ENCODE measurements at places on chromosomes 2 and 18. TPM values are rescaled to one million over a fixed set of nuclear protein-coding genes. Genes with fewer than 3 reads are reported as not detected.

DNA sequence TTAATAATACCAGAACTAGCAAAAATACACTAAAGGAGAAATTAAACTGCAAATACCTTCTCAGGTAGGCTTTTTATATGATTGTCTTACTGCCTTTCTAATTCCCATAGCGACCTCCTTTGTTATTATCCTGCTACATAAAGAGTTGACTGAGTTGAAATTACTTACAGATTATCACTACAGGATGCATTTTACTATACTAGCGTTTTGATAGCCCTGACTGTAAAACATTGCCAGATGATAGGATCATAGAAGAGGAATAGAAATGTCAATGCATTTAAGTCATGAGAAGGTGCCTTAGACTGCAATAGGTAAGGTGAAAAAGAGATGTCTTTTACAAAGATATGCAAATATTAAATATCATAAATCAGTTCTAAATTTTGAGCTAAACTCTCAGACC is 639.7 kb downstream of the NRXN1 start:
- H3K36me3 ChIP-seq = no peaks in the 10 kb centered on the region
- no peak overlapping the region for H3K4me3 ChIP-seq
- H3K27me3 ChIP-seq = peaks cover 3% of the 10 kb centered on the region
- no peak for DNase-seq

DNA sequence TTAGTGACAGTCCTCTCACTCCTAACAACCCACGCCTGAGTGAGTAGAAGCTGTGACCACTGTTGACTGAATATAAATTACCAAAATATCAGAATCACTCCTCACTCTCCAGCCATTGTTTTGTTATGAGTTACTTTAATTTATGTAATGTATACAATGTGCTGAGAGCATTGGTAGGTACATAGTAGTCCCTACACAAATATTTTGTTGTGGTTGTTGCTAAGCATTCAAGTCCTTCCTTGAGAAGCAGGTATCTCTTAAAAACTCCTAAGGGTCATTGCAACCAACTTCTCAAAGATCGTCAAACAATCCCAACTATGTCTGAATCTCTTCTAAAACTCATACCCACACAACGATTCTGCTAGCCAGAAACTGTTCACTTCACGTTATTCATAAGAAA is 476.8 kb upstream of the TNP1 start:
- no peaks in the 10 kb centered on the region for H3K36me3 ChIP-seq
- no peak overlapping the region for H3K27ac ChIP-seq

DNA sequence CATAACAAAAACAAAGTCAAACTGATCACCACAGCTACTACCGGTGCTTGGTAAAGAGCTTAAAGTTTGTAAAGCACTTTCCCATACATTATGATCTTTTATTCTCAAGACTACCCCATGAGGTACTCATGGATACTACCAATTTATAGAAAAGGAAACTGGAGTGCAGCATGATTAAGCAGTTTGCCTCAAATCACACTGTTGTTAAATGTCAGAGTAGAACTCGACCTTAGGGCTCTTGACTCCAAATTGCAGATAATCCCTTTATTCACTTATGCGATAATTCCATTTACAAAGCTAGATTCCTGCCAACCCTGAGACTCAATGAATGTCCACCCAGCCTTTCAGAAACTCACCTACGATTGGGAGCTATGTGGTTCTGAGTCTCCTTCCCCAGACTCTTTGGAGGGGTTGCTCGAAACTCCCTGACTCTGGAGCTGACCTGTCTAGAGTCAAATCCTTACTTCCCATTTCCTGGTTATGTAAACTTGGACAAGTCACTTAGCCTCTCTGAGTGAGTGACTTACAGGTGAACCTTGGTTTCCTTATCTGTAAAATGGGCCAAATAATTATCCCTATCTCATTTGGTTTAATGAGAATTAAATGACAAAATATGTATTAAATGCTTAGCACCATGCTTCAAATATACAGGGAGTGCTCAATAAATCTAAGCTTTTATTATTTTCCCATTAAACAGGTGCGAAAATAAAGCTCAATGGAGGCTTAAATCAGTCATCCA is 47.4 kb downstream of the PSD4 start:
- no peaks in the 10 kb centered on the region for H3K36me3 ChIP-seq
- no peak for DNase-seq
- no peak overlapping the region for H3K4me3 ChIP-seq
- peaks cover 16% of the 10 kb centered on the region for H3K4me1 ChIP-seq
- no peak overlapping the region for H3K27ac ChIP-seq

CNOT11 gene
- 74.8 TPM for total RNA-seq

DNA sequence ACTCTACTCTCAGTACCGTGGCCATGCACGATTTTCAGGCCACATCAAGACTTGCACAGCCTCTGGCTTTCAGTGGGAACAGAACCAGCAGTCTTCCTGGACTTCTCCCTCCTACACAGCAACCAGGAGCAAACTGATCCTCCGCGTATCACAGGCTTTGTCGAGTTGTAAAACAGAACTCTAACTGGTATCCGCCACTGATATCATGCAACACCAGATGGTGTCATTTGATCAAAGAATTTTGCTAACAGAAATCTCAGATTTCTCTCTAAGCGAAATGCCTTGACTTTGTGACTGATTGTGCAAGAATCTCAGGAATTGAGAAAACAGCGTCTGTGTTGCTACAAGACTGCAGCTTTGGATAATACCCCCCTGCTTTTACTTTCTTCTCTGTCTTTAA is 85.7 kb downstream of the COPS8 start:
- H3K4me3 ChIP-seq = no peak overlapping the region
- no peaks in the 10 kb centered on the region for H3K36me3 ChIP-seq
- H3K27ac ChIP-seq = no peak overlapping the region
- peaks cover 14% of the 10 kb centered on the region for H3K27me3 ChIP-seq

- peaks cover 11% of the 10 kb centered on the region for H3K27me3 ChIP-seq
- no peaks in the 10 kb centered on the region for H3K36me3 ChIP-seq
- H3K27ac ChIP-seq = no peak overlapping the region
- H3K4me1 ChIP-seq = peaks cover 5% of the 10 kb centered on the region
- DNase-seq = no peak
Observed at GRCh38 chr18:76691800-76692199, 130.6 kb upstream of the ZNF236 start.

DNA sequence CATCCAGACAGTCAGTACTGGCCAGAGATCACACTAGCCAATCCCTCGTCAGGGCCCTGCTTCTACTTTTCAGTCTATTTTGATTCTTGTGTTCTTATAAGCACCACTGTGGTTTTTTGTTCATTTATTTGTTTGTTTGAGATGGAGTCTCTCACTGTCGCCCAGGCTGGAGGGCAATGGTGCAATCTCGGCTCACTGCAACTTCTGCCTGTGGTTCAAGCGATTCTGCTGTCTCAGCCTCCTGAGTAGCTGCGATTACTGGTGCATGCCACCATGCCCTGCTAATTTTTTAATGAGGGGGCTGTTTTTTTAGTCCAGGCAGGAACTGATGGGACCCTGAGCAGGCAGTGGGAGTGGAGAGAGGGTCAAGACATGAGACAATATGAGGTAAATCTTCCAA is 64.9 kb upstream of the KIF5C start:
- no peak overlapping the region for H3K4me3 ChIP-seq
- H3K27ac ChIP-seq = no peak overlapping the region
- H3K36me3 ChIP-seq = no peaks in the 10 kb centered on the region
- DNase-seq = no peak

DNA sequence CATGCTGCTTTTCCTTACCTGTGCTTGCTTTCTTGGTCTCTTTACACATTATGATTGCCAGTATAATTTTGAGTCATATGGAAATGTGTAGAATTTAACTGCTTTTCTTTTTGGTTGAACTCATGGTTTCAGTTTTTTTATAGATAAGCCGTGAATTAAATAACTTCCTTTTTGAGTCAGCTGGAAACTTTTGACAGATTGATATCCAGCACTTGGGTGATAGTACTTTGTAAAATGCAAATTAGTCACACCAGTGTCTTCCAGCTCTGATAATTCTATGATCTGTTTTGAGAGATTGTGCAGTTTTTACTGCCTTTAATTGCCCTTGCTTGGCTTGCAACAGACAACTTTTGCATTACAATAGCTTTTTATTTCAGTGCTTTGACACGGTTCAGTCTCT is 86.4 kb downstream of the NCOA1 start:
- peak overlapping the region; percentile 65 for H3K27ac ChIP-seq
- no peak for DNase-seq
- no peaks in the 10 kb centered on the region for H3K27me3 ChIP-seq
- H3K4me3 ChIP-seq = no peak overlapping the region
- H3K4me1 ChIP-seq = peaks cover 34% of the 10 kb centered on the region

DNA sequence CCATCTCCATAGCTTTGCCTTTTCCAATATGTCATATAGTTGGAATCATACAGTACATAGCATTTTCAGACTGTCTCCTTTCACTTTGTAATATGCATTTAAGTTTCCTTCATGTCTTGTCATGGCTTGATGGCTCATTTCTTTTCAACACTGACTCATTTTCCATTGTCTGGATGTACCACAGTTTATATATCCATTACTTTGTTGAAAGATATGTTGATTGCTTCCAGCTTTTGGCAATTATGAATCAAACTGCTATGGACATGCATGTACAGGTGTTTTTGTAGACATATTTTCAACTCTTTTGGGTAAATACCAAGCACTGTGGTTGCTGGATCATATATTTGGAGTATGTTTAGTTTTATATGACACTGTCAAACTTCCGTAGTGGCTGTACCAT is 26.3 kb downstream of the ACSL3 start:
- no peak overlapping the region for H3K27ac ChIP-seq
- H3K4me1 ChIP-seq = peaks cover 14% of the 10 kb centered on the region
- peaks cover 2% of the 10 kb centered on the region for H3K36me3 ChIP-seq
- no peak overlapping the region for H3K4me3 ChIP-seq

- DNase-seq = no peak
- no peaks in the 10 kb centered on the region for H3K36me3 ChIP-seq
- no peak overlapping the region for H3K4me3 ChIP-seq
- H3K27ac ChIP-seq = no peak overlapping the region
- H3K27me3 ChIP-seq = peaks cover 27% of the 10 kb centered on the region
- H3K4me1 ChIP-seq = no peaks in the 10 kb centered on the region
Observed at GRCh38 chr18:13382954-13383827, 164.6 kb downstream of the LDLRAD4 start.

GRCh38 chr18:48022021-48022420 is 91.6 kb upstream of the SMAD2 start:
- DNase-seq = no peak
- H3K27ac ChIP-seq = no peak overlapping the region
- H3K4me3 ChIP-seq = no peak overlapping the region
- peaks cover 36% of the 10 kb centered on the region for H3K27me3 ChIP-seq
- no peaks in the 10 kb centered on the region for H3K4me1 ChIP-seq
- H3K36me3 ChIP-seq = no peaks in the 10 kb centered on the region

DNA sequence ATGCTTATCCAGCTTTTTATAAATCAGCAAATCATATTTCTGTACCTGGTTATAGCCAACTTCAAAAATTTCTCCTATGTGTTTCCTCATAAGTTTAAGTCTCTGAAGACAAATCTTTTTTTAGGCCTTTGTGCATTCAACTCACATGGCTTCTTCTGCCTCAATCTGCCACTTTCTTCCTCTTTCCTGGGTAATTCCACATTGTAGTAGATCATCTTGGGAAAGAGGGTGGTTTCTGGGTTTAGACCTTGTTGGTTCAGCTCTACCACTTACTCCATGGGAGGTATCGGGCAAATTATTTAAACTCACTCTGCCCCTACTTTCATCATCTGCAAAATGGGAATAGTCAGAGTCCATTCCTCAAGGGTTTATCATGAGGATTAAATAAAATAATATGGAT is 707.0 kb upstream of the ZEB2 start:
- no peak overlapping the region for H3K27ac ChIP-seq
- no peak overlapping the region for H3K4me3 ChIP-seq
- no peak for DNase-seq
- H3K4me1 ChIP-seq = no peaks in the 10 kb centered on the region
- no peaks in the 10 kb centered on the region for H3K27me3 ChIP-seq

- no peak overlapping the region for H3K27ac ChIP-seq
- H3K4me1 ChIP-seq = no peaks in the 10 kb centered on the region
- no peak for DNase-seq
- no peak overlapping the region for H3K4me3 ChIP-seq
- H3K36me3 ChIP-seq = no peaks in the 10 kb centered on the region
Observed at GRCh38 chr2:38163006-38163405, 87.1 kb upstream of the CYP1B1 start.

DNA sequence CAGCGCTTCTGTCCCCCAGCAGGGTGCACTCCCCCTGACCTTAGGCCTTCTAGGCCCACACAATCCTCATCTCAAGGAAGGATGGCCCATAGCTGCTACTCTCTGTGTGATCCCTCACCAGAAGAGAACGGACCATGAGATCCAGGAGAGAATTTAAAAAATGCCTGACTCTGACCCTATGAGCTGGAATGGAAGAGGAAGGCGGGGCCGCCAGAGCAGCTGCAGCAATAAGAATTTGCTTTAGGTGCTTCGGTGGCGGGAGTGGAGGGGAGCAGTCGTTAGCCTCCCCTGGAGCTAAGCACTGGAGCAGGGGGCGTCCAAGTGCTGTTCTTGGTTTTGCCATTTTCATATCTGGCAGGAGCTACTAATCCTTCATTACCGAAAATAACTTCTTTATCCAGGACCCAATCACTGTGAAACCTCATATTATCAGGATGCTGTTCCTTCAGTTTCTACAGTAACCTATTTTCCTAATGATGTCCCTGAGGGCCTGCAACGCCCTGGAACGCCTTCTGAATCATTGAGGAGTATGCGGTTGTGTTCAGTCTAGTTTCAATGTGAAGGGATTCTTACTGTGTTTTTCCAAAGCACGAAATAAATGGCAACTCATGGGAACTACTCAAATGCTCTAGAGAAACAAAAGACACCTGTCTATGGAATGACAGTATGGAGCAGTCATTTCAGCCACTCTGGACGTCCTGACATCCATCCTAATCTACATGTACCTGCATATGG is 105.1 kb upstream of the SIX2 start:
- peaks cover 3% of the 10 kb centered on the region for H3K27me3 ChIP-seq
- H3K36me3 ChIP-seq = no peaks in the 10 kb centered on the region
- no peak overlapping the region for H3K27ac ChIP-seq
- no peak for DNase-seq

GRCh38 chr2:69385443-69386151 is 1.4 kb downstream of the GFPT1 start:
- peaks cover 25% of the 10 kb centered on the region for H3K4me1 ChIP-seq
- H3K27ac ChIP-seq = peak overlapping the region; percentile 91
- H3K27me3 ChIP-seq = no peaks in the 10 kb centered on the region
- peaks cover 5% of the 10 kb centered on the region for H3K36me3 ChIP-seq
- no peak for DNase-seq
- H3K4me3 ChIP-seq = peak overlapping the region; percentile 94

- peaks cover 14% of the 10 kb centered on the region for H3K36me3 ChIP-seq
- no peak for DNase-seq
- H3K4me1 ChIP-seq = no peaks in the 10 kb centered on the region
- peak overlapping the region; percentile 76 for H3K27ac ChIP-seq
Observed at GRCh38 chr2:238255636-238256035, 15.8 kb upstream of the HES6 start.
